ENCODE measurements at places on chromosomes 4 and X.

DNA sequence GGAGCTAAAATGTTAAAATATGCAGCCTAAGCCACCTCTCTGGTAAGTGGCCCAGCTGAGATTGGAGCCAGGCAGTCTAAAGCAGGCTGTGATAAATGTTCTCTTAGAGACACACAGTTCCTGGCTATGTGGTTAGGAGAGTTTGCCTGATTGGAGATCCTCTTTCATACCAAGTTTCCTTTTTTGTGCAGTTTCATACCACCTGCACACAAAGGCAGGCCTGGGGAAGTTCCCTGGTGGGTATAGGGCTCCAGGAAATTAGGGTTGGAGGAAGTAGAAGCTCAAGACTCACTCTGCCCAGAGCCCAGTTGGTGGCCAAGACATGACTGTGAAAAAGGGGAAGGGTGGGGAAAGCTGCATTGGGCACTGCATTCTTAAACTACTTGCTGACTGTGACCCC is 16.9 kb downstream of the CYBB start:
- no peak for DNase-seq

- DNase-seq: no peak
These were observed 300.4 kb upstream of the CPEB2 start for GRCh38 chr4:14701896-14702295.

GRCh38 chrX:8183346-8183745 is 12.3 kb upstream of the VCX2 start:
- no peak for DNase-seq

- DNase-seq: no peak
These were observed 37.6 kb downstream of the EFHC2 start for GRCh38 chrX:44305921-44306320.

- no peak for DNase-seq
These were observed 4.7 kb upstream of the LARP1B start for GRCh38 chr4:128056396-128056795.

DNA sequence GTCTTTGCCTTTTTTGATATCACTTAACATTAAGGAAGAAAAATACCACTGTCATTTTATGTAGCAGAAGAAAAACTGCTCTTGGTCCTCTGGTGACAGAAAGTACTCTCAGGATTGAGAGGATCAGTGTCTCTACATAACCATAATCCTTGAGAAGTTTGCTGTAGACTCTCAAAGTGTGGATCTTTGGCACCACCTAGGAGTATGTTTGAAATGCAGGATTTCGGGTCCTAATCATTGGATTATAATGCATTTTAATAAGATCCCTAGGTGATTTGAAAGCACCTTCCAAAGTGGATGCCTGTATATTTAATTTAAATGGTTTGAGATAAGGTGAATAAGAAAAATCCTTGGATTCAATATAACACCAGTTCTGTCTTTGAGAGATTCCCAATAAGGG is 23.2 kb downstream of the MOB1B start:
- no peak for DNase-seq

DNA sequence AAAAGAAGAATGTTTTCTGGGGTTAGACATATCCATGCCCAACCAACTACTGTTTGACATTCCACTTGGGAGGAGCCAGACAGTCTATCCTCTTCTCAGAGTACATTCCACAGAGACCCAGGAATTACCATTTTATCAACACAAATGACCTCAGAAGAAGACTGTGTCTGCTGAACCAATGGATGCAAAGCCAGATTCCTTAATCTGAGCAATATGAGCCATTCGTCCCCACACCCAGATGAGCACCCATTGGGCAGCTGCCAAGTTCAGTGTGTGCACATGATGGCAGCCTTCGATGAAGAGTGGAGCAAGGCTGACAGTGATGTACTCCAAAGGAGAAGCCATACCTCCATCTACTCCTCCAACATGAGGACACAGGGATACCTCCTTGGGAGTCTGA is 111.3 kb downstream of the ZNF674 start:
- no peak for DNase-seq

DNA sequence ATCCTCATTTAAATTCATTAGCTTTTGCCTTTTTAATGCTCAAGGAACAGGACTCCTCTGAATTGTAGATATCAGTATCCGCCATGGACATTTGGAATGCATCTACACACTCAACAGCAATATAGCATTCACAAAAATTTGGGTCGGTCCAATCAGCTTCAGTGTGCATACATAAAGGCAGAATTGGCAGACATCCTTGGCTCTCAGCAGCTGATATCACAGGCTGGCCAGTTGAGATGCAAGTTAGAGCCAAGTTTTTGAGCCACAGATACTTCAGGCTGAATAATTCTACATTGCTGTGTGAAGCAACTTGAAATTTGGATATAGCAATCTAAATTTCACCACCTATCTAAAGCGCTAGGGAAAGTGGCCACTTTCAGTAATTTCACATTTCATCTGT is 821.1 kb downstream of the PCDH19 start:
- no peak for DNase-seq

DNA sequence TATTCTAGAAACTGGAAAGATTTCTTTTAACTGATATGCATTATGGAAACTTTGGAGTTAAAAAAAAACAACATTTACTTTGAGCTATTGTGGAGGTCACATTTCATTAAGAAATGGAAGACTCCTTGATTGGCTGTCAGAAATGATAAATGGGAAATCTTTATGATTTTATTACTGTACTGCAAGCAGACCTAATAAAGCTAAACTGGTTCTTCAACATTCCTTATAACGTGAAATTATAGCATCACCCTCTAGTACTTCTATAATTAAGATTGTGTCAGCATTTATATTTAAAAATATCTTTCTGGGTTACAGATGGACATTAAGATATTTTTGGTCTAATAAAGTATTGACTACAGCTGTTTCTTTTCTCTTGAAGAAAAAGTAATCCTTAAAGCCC is 213.8 kb upstream of the PACRGL start:
- no peak for DNase-seq

- no peak for DNase-seq
These were observed 34.0 kb downstream of the INPP4B start for GRCh38 chr4:142812091-142812490.

- no peak for DNase-seq
These were observed 502 bp downstream of the HNRNPDL start for GRCh38 chr4:82429728-82430192.

DNA sequence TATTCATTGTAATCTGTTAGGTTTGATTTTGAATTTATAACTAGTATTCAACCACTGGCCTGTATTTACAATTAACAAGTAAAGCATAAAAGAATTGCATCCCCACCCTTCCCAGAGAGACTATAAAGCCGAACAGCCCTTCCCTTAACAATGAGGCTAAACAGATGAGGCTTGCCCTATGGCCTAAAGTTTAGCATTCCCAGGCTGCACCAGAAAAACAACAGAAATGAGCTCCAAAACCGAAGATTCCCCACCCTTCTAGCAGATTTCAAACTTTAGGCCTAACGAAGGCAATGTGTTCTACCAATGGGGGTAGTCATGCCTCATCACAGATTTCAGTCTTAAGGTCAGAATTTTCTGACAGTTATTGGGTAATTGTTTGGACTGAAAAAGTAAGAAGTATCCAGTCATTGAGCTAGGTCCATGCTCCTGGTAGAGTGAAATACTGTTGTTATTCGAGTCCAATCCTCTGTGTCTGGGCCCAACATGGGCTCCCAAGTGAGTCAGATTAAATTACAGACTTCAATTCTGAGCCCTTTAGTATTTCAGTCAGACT is 197.6 kb downstream of the ANTXR2 start:
- DNase-seq: no peak

DNA sequence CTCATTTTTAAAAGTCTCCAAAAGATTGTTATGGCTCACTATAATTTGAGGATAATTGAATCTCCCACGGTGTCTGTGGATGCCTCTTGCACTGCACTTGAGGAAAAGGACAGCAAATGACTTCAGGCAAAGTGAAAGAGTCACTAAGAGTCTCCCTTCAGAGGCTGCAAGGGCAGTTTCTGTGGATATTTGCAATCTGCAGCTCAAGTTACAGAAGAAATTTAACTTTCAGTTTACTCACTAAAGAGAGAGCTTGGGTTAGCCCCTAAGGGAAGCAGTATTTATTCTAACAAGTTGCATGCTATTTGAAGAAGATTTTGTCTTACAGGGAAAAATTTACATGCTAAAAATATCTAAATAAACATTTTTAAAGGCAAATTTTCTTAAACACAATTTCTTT is 912.0 kb upstream of the TENM3 start:
- DNase-seq: no peak

DNA sequence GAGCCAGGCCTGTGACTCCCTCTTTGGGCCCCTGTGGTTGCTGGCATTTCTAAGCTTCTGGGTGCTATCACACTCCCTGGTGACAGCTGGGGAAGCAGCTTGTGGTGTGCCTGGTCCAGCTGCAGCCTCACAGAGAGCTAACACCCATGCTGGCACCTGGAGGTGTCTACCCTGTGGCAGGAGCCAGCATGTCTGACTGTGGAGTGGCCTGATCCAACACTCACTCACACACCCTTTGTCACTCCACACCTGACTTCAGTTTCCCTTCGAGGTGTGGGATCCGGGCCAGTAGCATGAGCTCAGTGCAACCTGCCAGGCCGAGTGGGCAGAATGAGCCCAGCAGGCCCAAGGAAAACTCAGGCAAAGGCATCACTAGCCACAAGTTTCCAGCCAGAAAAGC is 67.5 kb downstream of the TECRL start:
- no peak for DNase-seq

DNA sequence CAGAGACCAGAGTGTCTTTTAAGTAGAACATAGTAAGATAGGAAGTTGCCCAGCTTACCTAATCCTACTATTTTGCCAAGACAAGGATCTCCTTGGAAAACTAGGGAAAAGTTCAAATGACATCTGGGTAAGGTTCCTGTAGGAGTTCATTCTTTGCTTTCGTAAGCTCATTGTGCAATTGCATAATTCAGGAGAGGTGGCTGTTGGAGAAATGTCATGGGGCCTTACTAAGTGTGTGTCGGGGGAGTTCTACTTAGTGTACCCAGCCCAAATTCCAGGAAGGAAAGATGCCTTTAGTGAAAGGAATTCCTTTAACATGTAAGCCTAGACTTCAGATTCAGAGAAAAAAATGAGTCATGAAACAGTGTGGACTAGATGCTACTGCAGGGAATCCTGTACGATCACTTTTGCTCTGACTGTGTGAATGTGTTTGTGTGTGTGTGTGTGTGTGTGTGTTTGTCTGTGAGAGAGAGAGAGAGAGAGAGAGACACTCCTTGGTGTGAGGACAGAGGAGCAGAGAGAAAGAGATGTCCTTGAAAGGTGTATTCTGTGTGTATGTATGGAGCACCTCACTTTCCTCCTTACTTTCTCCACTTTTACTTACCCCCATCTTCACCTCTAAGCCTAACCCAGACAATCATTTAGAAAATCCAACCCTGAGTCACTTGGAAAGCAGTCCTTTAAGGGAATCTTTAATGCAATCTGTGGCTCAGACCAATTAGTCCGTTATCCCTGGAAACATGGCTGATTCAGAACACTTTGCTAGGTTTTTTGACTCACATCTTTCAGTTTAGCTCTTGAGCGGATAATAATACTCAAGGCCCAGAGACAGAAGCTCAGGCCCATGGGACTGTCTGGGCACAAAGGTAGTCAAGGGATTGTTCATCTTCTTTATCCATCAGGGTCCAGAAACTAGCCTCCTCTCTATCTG is 114.5 kb upstream of the ACSL4 start:
- no peak for DNase-seq

GRCh38 chrX:131621650-131622049 is 77.8 kb downstream of the OR13H1 start:
- DNase-seq: no peak
